ENCODE measurements at places on chromosomes 4 and X.
A peak's percentile ranks its signal among the peaks of the same experiment; 100 is the strongest.

- no peak for DNase-seq
Observed at GRCh38 chr4:4425119-4425690, 38.3 kb downstream of the NSG1 start.

DNA sequence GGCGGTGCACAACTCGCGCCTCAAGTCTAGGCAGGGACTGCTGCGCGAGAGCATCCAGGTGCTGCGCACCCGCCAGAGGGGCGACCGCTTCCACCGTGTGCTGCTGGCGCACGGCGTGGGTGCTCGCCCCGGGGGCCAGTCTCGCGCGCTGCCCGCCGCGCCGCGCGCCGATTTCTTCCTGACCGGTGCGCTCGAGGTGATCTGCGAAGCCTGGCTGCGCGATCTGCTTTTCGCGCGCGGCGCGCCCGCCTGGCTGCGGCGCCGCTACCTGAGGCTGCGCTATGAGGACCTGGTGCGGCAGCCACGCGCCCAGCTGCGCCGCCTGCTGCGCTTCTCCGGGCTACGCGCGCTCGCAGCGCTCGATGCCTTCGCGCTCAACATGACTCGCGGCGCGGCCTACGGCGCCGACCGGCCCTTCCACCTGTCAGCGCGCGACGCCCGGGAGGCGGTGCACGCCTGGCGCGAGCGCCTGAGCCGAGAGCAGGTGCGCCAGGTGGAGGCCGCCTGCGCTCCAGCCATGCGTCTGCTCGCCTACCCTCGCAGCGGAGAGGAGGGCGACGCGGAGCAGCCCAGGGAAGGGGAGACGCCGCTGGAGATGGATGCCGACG lies 1.3 kb downstream of the CHST7 start:
- peak; percentile 13 for DNase-seq

DNA sequence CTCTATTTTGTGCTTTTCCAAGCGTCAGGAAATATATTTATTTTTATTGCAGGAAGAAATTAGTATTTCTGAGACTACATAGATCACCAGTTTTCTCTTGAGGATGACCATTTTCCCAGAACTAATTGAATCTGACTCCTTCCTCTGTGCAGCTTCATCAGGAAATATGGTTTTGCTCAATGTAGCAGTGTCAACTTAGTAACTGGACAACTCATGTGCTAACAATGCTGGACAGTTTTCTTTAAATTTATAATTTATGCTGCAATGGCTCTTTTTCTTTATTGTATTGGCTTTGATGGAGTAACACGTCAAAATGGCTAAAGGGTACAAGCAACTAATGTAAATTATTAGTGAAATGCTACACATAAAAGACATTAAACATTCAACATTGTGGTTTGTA lies 531.5 kb downstream of the ANKRD50 start:
- DNase-seq: no peak

DNA sequence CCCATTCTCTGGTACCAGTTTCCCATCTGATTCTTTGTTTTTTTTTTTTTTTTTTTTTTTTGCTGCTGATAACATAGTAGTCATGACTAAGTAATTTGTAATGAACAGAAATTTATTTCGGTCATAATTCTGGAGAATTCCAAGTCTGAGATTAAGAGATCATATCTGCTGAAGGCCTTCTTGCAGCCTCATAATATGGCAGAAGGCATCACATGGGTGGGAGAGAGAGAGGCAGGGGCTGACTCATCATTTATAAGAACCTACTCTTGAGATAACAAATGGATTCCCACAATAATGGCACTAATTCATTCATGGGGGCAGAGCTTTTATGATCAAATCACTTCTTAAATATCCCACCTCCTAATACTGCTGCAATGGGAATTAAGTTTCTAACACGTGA lies 1034.3 kb downstream of the STIM2 start:
- no peak for DNase-seq

DNA sequence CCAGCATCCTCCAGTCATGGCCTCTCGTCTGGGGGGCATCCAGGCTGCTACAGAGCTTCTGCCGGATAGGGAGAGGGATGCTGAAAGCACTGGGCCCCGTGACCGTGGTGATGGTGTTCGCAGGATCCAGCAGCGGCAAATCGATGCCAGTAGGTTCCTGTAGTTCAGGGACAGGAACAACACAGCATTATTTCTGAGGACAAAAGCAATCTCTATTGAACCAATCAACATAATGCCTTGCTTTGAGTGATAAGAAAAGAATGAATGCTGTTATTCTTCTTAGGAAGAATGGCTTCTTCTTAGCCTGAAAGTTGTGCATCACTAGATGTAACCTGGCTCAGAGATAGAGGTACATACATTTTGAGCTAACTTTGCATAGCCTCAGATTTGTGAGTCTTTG lies 378.6 kb downstream of the UNC5C start:
- no peak for DNase-seq

All from stimulated activated CD8-positive, alpha-beta memory T cell treated with anti-CD3 and anti-CD28 coated beads, Interleukin-15, amount 100 ng/mL, for 4 hours (primary cell).